Left renal cortex interstitium (tissue), 4 donors: ENCODE measurements at places on chromosomes 6 and 20. TPM values are rescaled to one million over a fixed set of nuclear protein-coding genes. Genes with fewer than 3 reads are reported as not detected.

The GJA10 gene
- polyA plus RNA-seq = not detected

The WFDC10B gene
- not detected for polyA plus RNA-seq

The GSTA3 gene
- 0.49 TPM for polyA plus RNA-seq

The NSFL1C gene
- 99.0 TPM for polyA plus RNA-seq

The PTCRA gene
- 0.46 TPM for polyA plus RNA-seq

The OR2J3 gene
- polyA plus RNA-seq = not detected

The ASIP gene
- polyA plus RNA-seq = 0.34 TPM

The OR2B6 gene
- not detected for polyA plus RNA-seq

The MPIG6B gene
- polyA plus RNA-seq = 1.3 TPM
